IPS-NIHi11 (cell line): ENCODE measurements at places on chromosomes 11 and 22.
A peak's percentile ranks its signal among the peaks of the same experiment; 100 is the strongest.

GRCh38 chr11:3170756-3171650 lies 5.9 kb upstream of the OSBPL5 start:
- no peak for DNase-seq

DNA sequence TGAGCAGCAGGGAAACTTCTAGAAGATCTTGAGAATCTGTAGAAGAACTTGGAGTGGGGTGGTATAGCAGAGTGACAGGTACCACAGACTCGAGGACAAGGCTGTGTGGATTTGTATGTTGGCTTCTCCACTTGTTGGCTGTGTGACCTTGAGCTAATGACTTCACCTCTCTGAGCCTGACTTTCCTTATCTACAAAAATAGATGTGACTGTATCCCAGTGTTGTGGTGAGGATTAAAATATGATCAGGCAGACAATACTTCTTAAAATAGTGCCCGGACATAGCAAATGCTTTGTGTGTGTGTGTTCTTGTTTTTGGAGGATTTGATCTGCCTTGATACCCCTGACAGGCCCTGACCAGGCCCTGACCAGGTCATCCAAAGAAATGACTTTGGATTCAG lies 40.8 kb downstream of the MYO18B start:
- no peak for DNase-seq

- DNase-seq: no peak
Measured at GRCh38 chr22:50608996-50609395, 8.4 kb downstream of the MAPK8IP2 start.

DNA sequence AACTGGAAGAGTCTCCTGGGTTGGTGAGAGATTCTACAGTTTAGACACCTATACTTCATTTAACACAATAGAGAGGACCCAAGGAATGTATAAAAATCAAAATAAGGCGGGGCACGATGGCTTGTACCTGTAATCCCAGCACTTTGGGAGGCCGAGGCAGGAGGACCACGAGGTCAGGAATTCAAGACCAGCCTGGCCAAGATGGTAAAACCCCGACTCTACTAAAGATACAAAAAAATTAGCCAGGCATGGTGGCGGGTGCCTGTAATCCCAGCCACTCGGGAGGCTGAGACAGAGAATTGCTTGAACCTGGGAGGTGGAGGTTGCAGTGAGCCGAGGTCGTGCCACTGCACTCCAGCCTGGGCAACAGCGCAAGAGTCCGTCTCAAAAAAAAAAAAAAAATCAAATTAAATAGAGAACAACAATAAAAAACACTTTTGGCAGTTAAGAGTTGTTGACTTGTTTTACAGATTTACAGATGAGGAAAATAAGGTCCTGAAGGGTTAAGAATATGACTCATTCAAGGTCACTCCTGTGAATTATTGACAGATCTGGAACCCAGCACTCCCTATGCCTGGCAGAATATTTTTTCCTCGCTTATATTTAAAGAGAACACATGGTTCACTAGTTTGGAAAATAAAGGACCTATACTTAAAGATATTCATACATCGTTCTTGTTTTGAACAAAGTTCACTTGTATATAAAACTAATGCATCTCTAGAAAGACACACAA lies 5.2 kb downstream of the LGR4 start:
- no peak for DNase-seq

DNA sequence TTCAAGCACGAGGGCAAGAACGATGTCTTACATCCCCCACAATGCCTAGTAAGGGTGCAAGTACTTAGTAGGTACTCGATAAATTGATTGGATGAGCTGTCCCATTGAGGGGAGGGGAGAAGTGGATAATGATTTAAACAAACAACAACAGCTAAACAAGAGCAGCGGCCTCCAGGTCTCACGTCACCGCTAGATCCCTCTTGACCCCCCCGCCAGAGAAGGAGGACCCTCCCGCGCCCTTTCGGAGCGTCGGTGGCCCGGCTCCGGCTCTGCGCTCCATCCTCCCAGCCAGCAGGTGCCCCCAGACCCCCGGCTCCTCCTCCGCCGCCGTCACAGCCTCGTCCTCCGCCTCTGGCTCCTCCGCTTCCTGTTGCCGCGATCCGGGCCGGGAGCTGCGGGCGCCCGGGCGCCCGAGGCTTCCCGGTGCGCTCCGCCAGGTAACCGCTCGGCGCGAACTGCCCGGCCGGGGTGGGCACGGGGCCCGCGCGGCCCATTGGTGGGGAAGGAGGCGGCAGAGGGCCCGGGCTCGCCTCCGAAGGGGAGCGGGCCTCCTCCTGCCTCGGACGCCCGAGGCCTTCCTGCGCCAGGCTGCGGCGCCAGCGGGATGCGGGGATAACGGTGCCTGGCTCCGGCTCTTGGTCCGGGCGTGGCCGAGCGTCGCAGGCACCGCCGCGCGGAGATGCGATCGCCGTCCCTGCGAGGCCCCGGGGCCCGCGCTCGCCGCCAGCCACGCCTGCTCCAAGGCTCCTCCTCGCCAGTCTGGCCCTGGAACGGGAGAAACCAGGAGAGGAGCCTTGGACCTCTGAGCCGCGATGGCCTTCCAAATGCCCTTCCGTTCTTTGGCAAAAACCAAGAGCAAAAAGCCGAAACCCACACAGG lies at the start of gene TLCD5:
TLCD5 (plus strand) TSS at position 368 of the 879 bp plus-strand sequence. CDS start 2,143 bp downstream, outside the sequence.
- peak; percentile 89 for DNase-seq

DNA sequence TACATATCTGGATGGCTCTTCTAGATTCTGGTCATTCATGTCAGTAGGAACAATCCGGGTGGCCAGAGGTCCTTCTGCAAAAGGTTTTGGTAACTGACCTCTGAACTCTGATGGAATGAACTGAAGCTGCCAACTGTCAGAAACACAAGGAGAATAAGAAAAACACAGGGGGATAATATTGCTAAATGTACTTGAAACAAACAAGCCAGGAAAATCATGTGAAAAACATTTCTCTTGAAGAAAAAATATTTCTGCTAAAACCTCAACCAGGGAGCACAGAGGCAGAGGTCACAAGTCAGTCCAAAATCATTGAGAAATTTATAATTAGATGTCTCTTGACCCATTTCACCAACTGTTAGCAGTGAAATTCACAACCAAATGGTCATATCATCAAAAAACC lies 35.2 kb downstream of the ALG9 start:
- DNase-seq: no peak

- DNase-seq: no peak
Measured at GRCh38 chr11:77749232-77749631, 71.3 kb downstream of the RSF1 start.

DNA sequence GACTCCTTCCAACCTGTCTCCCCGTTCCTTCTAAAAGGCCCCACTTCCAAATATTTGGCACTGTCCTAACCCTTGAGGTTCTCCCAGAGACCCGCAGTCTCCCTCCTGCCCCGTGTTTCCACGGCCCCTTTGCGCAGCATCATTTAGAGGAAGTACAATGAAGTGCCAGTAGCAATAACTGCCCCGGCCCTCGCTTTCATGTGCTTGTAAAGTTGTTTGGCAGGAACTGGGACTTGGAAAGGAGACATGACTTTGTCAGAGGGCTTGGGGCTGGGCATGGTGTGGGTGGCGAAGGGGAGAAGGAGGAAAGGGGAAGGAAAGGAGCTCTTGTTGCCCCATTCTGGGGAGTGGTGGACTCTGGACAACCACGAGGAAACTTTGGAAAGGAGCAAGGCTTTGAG lies 2.6 kb downstream of the CD44 start:
- DNase-seq: no peak
